ENCODE measurements at places on chromosomes 7 and 10.

DNA sequence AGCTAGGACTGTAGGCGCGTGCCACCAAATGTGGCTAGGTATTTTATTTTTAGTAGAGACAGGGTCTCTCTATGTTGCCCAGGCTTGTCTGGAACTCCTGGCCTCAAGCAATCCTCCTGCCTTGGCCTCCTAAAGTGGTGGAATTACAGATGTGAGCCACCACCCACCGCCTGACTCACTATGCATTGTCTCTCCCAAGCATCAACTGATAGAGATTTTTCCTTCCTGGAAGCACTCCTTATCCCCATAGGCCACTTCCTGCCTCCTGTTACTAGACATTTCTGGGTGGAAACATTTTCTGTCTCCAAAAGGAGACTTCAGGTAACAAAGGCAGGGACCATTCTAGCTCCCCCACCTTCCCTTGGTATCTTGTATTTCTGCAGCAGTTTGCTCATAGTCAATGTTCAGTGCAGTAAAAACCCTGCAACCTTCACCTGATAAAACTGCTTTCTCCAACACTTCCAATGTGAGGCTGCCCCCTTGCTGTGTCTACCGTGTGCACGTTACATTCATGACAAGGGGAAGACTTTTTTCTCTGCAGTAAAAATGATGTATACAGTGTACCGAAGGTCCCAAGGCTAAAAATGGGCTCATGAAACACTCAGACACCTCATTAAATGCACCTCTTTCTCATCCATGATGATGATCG is 84.9 kb downstream of the NHLRC2 start:
- no peak for DNase-seq

- DNase-seq: no peak
Measured at GRCh38 chr10:16787361-16787791, 29.8 kb downstream of the RSU1 start.

DNA sequence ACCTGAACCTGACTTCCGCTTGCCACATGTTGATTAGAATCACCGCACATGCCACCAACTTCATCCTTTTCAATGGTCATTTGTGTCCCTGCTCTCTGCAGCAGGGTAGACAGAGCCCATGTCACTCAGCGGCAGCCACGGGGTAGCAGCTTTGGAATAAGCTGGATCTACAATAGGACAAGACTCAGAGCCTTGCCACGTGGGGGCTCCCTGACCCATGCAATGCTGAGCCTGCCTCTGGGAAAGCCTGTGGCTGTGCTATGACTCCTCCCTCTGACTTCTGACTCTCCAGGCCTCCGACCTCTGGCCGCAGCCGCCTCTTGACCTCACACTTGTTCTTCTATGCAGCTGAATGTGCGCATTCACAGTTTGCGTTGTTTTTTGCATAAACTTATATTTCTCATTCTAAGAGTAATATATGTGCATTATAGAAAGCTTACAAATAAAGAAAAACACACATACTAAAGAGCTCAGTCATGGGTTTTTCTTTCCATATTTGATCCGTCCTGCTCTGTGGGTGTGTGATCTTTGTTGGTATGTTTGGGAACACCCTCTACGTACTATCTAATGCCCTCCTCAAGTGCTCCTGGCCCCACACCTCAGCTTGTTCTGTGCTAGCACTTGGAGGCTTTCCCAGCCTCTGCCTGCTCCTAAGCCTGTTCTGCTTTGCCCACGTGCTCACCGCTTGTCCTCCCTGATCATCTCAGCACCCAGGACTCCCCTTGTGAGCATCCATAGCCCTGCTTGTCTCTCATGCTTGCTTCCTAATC is 198.0 kb upstream of the MKI67 start:
- DNase-seq: no peak

- no peak for DNase-seq
Measured at GRCh38 chr10:33180390-33180789, 154.1 kb downstream of the NRP1 start.

- DNase-seq: peak; percentile 56
Measured at GRCh38 chr10:73998929-73999691, 1.2 kb downstream of the VCL start.

DNA sequence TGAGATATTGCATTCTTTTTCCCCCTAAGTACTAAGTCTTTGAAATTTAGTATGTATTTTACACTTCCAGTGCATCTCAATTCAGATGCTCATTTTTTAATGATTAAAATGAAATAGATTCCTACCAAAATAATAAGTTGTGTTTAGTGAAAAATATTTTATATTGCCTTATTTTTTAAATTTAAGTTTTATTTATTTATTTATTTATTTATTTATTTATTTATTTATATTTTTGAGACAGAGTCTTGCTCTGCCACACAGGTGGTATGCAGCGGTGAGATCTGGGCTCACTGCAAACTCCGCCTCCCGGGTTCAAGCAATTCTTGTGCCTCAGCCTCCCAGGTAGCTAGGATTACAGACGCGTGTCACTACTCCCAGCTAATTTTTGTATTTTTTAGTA is 95.5 kb downstream of the RPS24 start:
- DNase-seq: no peak

- no peak for DNase-seq
Measured at GRCh38 chr7:15567036-15567435, 5.2 kb upstream of the AGMO start.

DNA sequence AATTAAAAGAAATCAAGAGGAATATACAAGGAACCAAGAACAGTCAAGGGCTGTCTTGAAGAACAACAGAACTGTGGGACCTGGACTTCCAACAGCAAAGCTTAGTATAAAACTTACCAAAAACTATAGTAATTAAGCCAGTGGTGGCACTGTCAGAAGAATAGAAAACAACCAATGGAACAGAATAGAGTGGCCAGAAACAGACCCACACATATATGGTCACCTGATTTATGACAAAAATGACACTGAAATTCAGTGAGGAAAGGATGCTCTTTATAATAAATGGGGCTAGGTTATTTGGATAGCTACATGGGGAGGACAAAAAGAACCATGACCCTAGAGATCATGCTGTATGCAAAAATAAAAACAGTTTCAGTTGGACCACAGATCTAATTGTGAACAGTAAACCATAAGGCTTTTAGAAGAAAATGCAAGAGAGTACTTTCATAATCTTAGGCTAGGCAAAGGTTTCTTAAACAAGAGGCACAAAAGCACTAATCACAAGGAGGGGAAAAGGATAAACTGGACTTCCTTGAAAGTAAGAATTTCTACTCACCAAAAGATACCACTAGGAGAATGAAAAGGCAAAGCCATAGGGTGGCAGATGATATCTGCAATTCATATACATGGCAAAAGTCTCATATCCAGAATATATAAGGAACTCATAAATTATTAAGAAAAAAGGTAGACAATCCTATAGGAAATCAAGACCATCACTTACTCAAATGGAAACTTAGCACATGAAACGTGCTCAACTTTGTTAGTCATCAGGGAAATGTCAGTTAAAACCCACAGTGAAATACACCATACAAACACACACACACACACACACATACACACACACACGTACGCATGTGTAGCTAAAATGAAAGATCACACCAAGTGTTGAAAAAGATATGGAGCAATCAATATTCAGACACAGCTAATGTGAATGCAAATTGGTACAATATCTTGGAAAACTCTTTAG is 20.8 kb downstream of the HYCC1 start:
- no peak for DNase-seq

DNA sequence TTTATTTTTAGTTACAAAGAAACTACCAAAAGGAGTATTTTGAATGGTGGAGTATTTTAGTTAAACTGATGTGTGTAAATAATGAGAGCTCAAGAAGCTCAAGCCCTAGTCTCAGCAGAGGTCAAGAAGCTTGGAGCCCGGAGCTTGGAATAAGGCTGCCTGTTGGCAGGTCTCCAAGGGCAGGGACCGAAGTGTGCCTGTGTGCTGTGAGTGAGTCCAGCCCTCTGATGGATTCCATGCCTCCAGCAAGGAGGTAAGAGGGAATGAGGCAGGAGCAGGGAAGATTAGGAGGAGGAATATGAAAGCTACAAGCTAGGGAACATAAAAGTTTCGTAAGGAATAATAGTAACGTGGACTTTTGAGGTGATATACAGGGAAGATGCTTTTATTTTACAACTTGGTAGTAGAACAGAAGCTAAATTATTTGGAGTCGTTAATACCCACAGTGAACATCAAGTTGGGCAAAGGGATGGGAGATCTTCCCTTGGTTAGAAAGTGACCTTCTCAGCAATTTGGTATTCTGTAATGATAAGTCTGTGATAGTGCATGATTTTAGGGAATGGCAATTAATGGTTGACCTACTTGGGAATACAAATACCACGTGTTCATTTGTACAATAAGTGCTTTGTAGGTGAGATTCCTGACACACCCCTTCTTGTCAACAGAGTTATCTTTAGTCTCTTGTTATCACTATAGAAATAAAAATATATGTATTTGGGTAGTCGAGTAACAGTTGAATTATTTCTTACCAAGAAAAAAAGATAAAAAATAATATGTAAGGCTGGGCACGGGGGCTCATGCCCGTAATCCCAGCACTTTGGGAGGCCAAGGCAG is 4.6 kb downstream of the SEC23IP start:
- no peak for DNase-seq

GRCh38 chr7:140403878-140404564 is at the start of gene RAB19:
TSS of gene RAB19 (plus strand) at chr7:140404058. CDS start at chr7:140407647, 3,589 bp downstream.
- DNase-seq: no peak

DNA sequence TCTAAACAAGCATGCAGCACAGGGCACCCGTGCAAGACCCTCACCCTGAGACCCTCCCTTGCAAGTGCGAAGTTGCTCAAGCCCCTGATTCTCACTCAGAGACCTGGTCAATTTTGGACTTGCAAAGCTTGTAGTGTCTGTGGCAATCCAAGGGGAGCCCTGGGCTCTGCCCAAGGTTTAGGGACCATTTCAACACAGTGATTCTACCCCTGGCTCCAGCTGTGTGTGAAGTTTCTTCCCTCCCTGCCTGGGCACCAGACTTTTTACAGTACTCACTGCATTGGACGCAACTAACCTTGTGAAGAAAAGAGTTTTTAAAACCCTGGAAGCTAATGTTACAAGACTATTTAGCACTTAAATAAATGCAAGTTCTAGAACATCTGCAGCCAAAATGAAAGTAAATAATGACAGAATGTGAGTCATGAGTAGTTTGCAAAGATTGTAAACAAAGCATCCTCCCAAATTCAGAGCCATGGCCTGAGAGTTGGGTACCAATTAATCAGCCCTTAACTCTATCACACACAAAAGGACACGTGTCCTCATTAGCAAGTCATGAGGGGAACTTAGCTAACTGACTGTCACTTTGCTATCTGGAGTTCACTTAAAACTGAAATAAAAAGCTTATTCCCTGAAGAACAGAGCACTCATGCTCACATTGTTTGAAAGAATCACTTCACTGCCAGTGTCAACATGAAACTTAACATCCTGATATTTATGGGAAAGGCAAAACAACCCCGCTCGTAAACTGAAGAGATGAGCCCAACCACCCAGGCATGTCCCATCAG is 48.1 kb downstream of the RGS10 start:
- DNase-seq: peak; percentile 35

GRCh38 chr7:47148536-47149207 is 433.2 kb downstream of the TNS3 start:
- DNase-seq: no peak

GRCh38 chr10:27065084-27065483 is 35.2 kb downstream of the ANKRD26 start:
- no peak for DNase-seq

GRCh38 chr7:49776994-49777393 is 3.6 kb downstream of the VWC2 start:
- DNase-seq: peak; percentile 44

- no peak for DNase-seq
Measured at GRCh38 chr10:96834120-96834519, 2.0 kb downstream of the LCOR start.

GRCh38 chr7:82404652-82405051 is 38.9 kb downstream of the CACNA2D1 start:
- DNase-seq: no peak

DNA sequence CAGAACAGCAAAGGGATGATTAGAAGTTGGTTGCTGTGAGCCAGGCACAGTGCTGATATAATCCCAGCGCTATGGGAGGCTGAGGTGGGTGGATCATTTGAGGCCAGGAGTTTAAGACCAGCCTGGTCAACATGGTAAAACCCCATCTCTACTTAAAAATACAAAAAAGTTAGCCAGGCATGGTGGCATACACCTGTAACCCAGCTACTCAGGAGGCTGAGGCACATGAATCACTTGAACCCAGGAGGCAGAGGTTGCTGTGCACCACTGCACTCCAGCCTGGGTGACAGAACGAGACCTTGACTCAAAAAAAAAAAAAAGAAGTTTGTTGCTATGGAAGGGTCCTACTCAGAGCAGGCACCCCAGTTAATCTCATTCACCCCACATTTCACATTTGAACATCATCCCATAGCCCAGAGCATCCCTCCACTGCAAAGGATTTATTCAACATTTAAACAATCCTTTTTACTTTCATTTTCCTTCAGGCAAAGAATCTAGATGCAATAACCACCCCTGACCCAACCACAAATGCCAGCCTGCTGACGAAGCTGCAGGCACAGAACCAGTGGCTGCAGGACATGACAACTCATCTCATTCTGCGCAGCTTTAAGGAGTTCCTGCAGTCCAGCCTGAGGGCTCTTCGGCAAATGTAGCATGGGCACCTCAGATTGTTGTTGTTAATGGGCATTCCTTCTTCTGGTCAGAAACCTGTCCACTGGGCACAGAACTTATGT is 4.1 kb downstream of the IL6 start:
- DNase-seq: no peak

- DNase-seq: peak; percentile 79
Measured at GRCh38 chr10:112755446-112756234, 194.4 kb upstream of the TCF7L2 start.

- peak; percentile 84 for DNase-seq
Measured at GRCh38 chr10:104300736-104301292, 31.8 kb downstream of the GSTO2 start.

GRCh38 chr7:31110331-31111108 is 58.4 kb downstream of the ADCYAP1R1 start:
- DNase-seq: no peak

DNA sequence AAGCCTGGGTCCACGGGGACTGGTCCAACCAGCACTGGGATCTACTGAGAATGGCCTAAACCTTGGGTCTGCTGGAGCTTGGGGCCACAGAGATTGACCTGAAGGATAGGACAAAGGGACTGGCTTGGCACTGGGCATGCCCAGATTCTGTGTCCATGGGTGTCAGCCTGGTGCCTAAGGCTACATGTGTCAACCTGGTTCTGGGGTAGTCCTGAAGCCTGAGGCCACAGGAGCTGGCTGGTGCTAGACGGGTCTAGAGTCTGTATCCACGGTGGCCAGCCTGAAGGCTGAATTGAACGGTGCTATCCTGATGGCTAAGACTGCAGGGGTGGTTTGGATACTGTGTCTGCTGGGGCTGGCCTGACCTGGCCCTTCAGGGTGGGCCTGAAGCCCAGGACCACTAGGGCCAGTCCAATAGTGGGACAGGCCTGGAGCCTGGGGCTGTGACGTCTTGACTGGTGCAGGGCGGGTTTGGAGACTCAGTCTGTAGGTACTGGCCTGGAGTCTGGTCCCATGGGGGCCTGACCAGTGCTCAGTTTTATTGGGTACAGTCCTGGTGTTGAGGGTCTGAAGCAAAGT is 152.4 kb upstream of the HPS1 start:
- no peak for DNase-seq

Measured in brain (organoid and tissue), 16 donors.